ENCODE measurements at places on chromosomes 4 and X.

DNA sequence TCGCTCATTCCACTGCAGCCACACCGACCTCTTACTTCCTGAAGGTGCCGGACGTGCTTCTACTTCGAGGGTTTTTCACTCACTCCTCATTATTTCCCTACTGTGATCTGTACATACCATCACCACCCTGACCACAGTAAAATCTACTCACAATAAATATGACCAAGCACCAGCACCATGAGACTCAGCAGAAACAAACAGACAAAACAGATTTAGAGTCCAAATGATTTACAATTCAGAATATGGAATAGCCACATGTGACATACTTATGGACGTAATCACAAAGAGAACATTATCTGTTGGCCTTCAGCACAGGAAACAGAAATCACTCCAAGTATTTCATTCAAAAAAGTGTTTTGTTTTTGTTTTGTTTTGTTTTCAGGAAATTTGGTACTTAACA is 16.1 kb upstream of the KLB start:
- no peak for DNase-seq

- DNase-seq, result no peak
Measured at GRCh38 chr4:20248155-20248558, 3.5 kb upstream of the SLIT2 start.

DNA sequence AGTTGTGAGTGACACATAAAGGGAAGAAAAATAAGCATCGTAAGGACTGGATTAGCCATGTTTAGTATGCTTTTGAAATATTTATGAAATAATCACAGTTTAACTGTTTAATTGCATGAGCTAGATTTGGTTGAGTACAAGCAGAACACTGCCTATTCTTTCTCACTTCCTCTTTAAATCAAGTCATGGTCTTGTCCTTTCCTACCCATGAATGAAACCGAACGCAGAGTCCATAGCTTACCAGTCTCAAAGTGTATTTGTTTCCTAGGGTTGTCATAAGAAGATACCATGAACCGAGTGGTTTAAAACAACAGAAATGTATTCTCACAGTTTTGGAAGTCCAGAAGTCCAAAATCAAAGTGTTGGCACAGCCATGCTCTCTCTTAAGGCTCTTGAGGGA is 684.0 kb upstream of the MAGEB2 start:
- DNase-seq, result no peak

GRCh38 chr4:8472689-8473197 is 32.2 kb downstream of the TRMT44 start:
- DNase-seq, result no peak

- DNase-seq, result no peak
Measured at GRCh38 chr4:87848622-87849351, 16.0 kb downstream of the MEPE start.

DNA sequence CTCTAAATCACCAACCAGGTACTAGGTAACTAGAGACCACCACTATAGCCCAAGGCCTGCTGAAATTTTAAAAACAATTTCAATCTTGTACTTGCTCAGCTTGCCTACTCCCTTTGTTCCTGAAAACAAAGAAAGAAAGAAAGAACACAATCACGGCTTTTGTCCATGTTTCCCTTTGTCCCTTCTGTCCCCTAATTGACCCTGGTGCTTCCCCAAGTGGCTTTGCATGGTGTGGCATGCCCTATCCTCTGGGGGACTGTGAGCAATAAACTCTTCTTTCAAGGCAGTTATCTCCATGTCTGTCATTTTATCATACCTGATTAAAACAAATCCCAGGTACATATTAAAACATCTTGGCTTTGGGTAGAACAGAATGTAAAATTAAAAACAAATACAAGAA is 94.8 kb downstream of the ARSJ start:
- no peak for DNase-seq

DNA sequence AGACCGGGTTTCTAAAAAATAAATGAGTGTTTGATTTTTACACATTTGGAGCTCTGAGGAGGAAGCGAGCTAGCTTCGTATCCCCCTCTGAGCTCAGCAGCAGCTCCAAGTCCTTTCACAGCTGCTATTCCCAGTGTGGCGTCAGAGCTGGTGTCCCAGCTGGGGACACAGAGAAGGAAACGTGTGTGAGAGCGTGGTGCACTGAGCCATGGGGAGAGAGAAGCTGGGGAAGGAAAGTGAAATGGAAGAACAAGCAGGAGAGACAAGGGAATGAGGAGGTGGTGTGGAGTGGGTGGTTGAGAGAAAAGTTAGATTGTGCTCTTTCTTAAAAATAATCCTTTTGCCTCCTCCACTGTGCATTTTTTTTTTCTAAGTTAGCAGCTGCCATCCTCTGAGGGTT is 79.5 kb upstream of the SLC4A4 start:
- DNase-seq, result no peak

- DNase-seq, result no peak
Measured at GRCh38 chrX:39816871-39817731, 280.7 kb downstream of the BCOR start.

DNA sequence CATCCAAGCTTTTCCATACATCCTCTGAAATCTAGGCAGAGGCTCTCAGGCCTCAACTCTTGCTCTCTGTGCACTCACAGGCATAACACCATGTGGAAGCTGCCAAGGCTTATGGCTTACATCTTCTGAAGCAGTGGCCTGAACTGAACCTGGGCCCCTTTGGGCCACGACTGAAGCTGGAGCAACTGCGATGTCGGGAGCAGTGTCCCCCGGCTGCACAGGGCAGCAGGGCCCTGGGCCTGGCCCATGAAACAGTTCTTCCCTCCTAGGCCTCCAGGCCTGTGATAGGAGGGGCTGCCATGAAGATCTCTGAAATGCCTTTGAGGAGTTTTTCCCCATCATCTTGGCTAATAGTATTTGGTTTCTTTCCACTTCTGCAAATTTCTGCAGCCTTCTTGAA is 39.2 kb downstream of the PRRG1 start:
- no peak for DNase-seq

- DNase-seq, result no peak
Measured at GRCh38 chr4:117324851-117325491, 239.6 kb upstream of the TRAM1L1 start.

GRCh38 chr4:9889306-9889705 is 107.9 kb downstream of the DRD5 start:
- DNase-seq, result no peak

DNA sequence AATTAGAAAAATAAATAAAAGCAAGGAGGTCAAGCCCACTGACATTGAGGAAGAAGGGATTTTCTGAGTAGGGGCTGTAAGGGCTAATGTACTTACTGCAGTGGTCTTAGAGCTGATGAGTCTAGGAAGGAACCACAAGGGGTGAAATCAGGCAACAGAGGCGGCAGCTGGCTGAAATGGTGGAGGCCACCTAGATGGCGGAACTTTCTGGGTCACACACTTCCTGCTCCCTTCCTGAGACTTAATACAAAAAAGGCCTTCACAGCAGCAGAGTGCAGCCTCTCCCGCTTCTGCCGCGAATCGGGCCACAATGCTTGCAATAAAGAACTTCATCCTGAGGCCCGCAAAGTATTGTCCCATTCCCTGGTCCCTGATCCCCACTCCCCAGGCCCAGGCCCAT is 15.4 kb downstream of the SNX12 start:
- DNase-seq, result no peak

GRCh38 chrX:24355095-24355494 is 5.3 kb upstream of the SUPT20HL1 start:
- no peak for DNase-seq

DNA sequence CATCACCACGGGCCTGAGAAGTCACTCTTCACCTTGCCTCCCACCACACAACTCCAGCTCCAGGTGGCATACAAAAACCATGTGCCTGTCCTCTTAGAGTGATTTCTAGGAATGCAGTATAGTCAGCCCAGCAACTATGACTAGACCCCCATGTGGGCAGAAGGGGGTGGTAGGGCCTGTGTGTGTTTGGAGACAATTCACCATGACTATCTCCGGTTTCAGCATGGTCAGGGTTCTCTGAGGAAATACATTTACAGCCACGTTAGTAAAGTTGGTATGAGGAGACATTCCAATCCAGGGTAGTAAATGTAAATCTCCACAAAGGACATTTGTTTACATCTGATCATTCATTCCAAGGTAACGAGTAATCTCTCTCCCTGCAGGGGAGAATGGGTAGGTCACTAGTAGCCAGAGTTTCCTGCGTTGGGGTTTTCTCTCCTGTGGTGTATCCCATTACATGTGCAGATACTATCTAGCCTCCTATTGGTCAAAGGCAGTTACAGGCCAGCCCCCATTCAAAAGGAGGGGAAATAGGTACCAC is 4.2 kb upstream of the MTMR1 start:
- no peak for DNase-seq

DNA sequence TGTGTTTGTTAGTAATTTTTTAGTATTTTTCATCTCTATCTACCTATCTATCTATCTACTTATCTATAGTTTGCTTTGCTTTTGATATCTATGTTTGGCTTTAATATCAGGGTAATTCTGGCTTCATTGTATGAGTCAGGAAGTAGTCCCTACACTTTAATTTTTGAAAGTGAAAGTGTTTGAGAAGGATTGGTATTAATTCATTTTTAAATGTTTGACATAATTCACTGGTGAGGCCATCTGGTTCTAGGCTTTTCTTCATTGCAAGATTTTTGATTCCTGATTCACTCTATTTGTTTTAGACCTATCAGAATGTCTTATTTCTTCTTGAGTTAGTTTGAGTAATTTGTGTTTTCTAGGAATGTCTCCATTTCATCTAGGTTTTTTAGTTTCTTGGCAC is 20.2 kb upstream of the TCP11X2 start:
- DNase-seq, result no peak

DNA sequence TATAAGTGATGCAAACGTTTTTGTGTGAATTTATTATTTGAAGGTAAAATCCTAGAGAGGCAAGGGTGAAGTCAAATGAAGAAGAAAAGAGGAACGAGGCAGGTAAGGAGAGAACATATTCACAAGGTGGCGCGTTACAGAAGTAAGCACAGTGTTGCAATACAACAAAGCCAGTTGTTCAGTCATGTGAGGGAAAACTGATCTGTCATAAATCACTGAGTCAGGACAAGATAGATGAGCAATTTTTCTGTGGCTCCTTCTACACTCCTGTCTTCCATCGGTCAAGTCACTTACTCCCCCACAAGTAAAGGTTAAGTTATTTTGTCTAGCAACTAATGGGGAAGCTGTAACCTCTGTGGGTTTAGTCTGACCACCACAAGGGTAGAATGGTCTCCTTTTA is 203.0 kb upstream of the GK2 start:
- no peak for DNase-seq

- DNase-seq, result no peak
Measured at GRCh38 chr4:9804918-9805317, 23.5 kb downstream of the DRD5 start.

GRCh38 chr4:115355329-115355728 is 241.9 kb upstream of the NDST4 start:
- no peak for DNase-seq

DNA sequence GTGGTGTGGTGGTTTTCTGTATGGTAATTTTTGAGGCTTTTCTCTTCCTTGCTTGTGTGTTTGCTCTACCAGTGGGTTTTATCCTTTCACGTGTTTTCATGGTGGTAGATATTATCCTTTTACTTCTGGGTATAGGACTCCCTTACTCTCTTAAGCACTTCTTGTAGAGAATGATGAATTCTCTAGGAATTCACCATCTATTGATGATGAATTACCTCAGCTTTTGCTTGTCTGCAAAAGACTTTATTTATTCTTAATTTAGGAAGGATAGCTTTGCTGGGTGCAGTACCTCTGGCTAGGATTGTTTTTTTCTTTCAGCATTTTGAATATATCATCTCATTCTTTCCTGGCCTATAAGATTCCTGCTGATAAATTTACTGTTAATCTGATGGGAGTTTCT is 415.3 kb downstream of the PDGFC start:
- DNase-seq, result no peak

- no peak for DNase-seq
Measured at GRCh38 chr4:72471816-72472215, 97.2 kb downstream of the ADAMTS3 start.

- DNase-seq, result no peak
Measured at GRCh38 chr4:96465834-96466233, 625.9 kb downstream of the PDHA2 start.

DNA sequence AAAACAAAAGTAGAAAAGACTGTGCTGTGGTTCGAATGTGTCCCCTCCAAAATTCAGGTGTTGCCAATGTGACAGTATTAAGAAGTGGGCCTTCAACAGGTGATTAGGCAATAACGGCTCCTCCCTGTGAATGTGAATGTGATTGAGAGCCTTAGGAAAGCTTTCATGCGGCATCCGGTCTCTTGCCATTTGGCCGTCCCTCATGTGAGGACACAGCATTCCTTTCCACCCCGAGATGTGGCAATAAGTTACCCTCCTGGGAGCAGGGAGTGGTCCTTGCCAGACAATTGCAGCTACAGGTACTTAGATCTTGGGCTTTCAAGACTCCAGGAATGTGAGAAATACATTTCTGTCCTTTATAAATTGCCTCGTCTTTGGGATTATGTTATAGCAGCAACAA is 129.3 kb downstream of the CPEB2 start:
- no peak for DNase-seq

DNA sequence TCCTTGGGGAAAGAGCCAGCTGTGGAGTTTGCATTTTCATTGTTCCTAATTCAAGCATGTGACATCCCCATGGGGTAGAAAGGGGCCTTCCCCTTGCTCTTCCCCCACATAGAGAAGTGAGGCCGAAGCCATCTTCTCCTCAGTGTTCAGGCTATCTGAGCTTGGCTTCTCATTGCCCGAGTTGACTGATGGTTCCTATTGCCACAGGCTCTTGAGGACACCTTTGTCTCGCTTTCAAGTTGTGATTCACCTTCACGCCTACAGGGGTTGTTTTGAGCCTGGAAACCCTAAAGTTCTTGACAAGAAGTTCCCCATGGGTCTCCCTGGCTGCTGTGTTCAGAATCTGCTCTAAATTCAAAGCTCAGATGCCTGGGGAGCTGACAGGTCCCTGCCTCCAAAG is 25.0 kb downstream of the CCNQ start:
- DNase-seq, result no peak

- DNase-seq, result no peak
Measured at GRCh38 chr4:136390824-136391223, 1141.5 kb downstream of the PCDH18 start.

GRCh38 chr4:106021737-106022410 is 126.6 kb downstream of the NPNT start:
- no peak for DNase-seq

- no peak for DNase-seq
Measured at GRCh38 chr4:155271557-155271956, 63.1 kb downstream of the NPY2R start.

DNA sequence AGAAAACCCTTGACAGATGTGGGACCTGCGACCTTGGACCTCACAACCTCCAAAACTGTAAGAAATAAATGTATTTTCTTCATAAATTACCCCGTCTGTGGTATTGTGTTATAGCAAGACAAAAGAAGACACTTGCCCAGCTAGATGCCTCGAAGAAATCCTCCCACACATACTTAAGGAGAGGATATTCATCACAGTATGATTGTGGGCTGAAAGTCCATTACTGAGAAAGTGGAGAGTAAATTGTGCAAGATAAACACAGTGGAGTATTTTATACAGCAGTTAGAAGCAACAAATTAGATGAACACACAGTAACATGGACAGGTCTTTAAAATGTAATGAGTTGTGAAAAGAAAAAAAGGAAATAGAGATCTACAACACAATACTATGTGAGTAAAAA is 25.8 kb upstream of the PLA2G12A start:
- DNase-seq, result no peak

- no peak for DNase-seq
Measured at GRCh38 chrX:153648358-153649177, 1.6 kb downstream of the DUSP9 start.

- DNase-seq, result no peak
Measured at GRCh38 chr4:183594823-183595222, 64.2 kb downstream of the RWDD4 start.

- no peak for DNase-seq
Measured at GRCh38 chr4:40183615-40184411, 13.0 kb upstream of the RHOH start.
